ENCODE measurements at places on chromosomes 3 and 15. TPM values are rescaled to one million over a fixed set of nuclear protein-coding genes. Genes with fewer than 3 reads are reported as not detected.

The PIF1 gene
- total RNA-seq = 6.8 TPM

The TNNC1 gene
- 2.5 TPM for total RNA-seq

The ADPRH gene
- 5.6 TPM for total RNA-seq

The CIDEC gene
- total RNA-seq = under 0.01 TPM

The AHSG gene
- not detected for total RNA-seq

The RPUSD2 gene
- 9.3 TPM for total RNA-seq

The TMEM87A gene
- 61.2 TPM for total RNA-seq

The ARGFX gene
- total RNA-seq = not detected

The MYZAP gene
- not detected for total RNA-seq

The MYL3 gene
- total RNA-seq = not detected

The CD80 gene
- total RNA-seq = not detected

The HHLA2 gene
- under 0.01 TPM for total RNA-seq

The TTC21A gene
- 2.8 TPM for total RNA-seq

The ATP10A gene
- 13.0 TPM for total RNA-seq

The CP gene
- total RNA-seq = 5.1 TPM

The UROC1 gene
- not detected for total RNA-seq

The MCTP2 gene
- 0.58 TPM for total RNA-seq

The ENTPD3 gene
- 0.28 TPM for total RNA-seq

The TGM4 gene
- not detected for total RNA-seq

The IL17RB gene
- total RNA-seq = under 0.01 TPM

The FBXO40 gene
- not detected for total RNA-seq

Measured in regular cardiac myocyte (primary cell).